A375 (cell line): ENCODE measurements at places on chromosomes 6 and 20. TPM values are rescaled to one million over a fixed set of nuclear protein-coding genes. Genes with fewer than 3 reads are reported as not detected.

PBOV1 gene
- total RNA-seq = not detected in 2 replicates

KCNK5 gene
- total RNA-seq = 7.8 and 10.6 TPM in 2 replicates

PRND gene
- not detected in 2 replicates for total RNA-seq

RAET1L gene
- 0.08 TPM in 1 of 2 replicates, not detected in the other for total RNA-seq

BNIP5 gene
- total RNA-seq = not detected in 2 replicates
